ENCODE measurements at places on chromosomes 13 and 19.

GRCh38 chr13:33642374-33643065 is 175.4 kb upstream of the RFC3 start:
- no peak for DNase-seq

GRCh38 chr19:31783592-31783991 is 434.4 kb upstream of the TSHZ3 start:
- no peak for DNase-seq

DNA sequence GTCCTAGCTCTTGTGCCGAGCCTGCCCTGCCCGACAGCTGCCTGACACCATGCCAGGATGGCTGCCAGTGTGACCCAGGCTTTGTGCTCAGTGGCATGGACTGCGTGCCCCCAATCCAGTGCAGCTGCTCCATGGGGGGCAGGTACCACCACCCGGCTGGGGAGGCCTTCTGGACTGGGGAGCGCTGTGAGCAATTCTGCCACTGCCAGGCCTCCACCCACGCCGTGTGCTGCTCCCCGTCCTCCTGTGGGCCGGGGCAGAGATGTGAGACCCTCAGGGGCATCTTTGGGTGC is 9.4 kb upstream of the FXYD3 start:
- DNase-seq = no peak

GRCh38 chr13:111491659-111492058 is 171.2 kb downstream of the TEX29 start:
- DNase-seq = no peak

- DNase-seq = no peak
Measured at GRCh38 chr13:42384265-42384664, 112.3 kb downstream of the AKAP11 start.

All from stimulated activated CD4-positive, alpha-beta T cell treated with anti-CD3 and anti-CD28 coated beads, Interleukin-15, amount 100 ng/mL, for 1 hour (primary cell).